ENCODE measurements at places on chromosomes 6 and 20.

DNA sequence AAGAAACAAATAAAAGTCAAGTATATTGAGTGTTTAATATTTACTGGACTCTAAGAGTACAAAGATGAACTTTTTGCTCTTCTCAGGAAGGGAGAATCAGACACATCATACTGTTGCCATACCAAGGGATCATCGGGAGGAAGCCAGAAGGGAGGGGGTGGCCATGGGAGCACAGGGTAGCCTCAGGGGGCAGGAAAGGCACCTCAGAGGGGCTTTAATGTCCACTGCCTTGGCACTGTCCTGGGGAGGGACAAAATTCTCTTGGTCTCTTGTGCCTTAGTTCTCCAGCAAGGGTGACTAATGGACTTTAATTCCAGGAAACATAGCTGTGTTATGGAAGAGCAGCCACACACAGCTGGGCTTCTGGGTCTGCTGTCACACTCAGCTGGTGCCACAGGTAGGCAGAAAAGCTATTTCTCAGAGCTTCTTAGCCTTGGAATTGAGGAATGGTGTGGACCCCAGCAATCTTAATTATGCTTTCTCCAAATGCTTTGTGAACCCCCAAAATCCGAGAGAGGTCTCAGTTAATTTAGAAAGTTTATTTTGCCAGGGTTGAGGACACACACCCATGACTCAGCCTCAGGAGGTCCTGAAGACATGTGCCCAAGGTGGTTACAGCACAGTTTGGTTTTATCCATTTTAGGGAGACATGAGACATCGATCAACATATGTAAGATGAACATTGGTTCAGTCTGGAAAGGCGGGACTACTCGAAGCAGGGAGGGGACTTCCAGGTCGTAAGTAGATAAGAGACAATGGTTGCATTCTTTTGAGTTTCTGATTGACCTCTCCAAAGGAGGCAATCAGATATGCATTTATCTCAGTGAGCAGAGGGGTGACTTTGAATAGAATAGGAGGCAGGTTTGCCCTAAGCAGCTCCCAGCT is 53.2 kb downstream of the MRAP2 start:
- DNase-seq: no peak

- DNase-seq: no peak
Observed at GRCh38 chr6:89321131-89321970, 6.3 kb upstream of the GABRR2 start.

DNA sequence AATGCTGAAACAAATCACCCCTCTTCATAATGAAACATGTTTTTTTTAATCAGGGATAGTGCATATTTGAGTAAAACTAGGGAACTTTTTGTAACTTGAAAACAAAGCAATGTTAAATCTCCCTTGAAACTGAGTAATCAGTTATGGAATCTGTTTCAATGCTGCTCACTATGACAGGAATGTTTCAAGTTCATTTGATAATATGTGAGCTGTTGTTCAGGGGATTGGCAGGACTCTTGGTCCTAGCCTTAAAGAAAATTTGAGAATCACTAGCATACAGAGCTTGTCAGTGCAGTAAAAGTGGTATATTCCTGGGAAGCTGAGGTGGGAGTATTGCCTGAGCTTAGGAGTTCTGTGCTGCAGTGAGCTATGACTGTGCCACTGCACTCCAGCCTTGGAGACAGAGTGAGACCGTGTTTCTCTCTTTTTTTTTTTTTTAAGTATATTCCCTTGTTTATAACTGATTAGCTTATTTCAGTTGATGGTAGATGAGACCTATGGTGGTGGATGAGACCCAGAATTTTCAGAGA is 21.6 kb upstream of the CALHM6 start:
- no peak for DNase-seq

- no peak for DNase-seq
Observed at GRCh38 chr6:156311291-156311690, 465.9 kb upstream of the ARID1B start.

DNA sequence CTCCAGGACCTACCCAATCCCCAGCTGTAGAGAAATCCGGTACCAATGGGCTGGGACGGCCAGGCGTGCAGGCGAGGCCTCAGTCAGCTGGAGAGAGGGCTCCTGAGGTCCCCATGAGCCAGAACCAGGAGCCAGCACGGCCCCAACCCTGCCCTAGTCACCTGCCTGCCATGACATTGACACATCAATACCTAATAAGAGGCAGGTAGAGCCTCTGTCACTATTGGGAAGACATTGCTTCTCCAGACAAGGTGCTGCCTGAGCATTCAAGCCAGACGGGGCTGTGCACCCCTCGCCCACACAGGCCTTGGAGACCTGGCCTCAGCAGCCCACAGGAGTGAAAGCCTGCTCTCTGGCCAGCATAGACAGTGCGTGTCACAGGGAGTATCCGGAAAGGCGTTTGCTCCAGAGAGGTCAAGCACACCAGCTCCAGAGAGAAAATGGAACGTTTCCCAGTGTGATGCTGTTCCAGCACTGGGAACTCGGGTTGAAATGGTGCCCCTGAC is 3.5 kb downstream of the DLL1 start:
- DNase-seq: no peak

- no peak for DNase-seq
Observed at GRCh38 chr6:148566664-148567350, 180.0 kb upstream of the UST start.

DNA sequence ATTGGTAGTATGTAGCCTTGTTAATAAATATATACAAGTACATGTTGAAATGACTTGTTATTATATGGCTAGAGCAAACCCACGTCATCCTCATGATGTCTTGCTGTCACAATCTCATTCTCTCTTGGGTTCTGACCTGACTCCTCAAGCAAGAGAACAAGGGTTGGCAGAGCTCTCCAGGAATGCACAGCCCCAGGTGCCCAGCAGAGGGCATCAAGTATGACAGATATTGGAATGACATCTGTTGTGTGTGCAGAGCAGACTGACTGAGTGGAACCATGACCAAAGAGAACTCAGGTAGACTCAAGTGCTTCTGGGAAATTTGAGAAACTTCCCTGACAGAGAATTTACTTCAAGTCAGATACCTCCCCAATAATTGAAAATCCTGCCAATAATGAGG is 90.6 kb downstream of the PAX1 start:
- DNase-seq: no peak

DNA sequence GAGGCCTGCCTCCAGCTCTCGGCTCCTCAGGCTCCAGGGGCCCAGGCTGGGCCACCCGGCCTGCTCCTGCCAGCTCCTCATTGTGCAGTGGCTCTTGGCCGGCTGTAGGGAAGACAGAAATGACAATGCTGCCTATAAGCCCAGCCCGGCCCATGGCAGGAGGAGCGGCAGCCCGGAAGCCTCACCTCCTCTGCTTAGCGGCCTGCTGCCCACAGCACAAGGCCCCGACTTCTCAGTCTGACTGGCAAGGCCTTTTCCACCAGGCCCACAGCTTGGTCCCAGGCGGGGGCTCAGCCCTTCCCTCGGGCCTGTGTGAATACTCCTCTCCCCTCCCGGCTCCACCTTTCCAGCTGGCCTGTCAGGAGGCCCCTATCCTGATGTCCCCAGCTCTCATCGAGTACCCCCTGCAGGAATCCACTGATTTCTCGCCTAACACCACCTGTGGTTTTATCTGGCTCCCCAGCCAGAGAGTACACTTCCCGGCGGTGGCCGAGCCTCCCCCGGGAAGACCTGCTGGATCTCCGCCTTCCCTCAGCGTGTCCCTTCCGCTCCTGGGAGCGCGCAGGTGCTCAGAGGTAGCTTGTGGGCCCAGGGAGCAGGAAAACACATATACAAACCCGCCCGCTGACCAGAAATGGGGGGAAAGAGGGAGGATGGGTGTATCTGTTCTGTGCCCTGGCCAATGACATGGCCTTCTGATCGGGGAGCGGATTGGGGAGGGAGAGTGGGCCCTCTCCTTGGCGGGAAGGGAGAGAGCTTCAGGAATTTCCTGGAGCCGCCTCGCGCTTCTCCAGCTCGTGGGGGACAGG is 963 bp downstream of the DDRGK1 start:
- peak; percentile 57 for DNase-seq

- no peak for DNase-seq
Observed at GRCh38 chr6:97195117-97195516, 87.9 kb downstream of the MMS22L start.

GRCh38 chr6:137570393-137570792 is 76.2 kb upstream of the OLIG3 start:
- no peak for DNase-seq

DNA sequence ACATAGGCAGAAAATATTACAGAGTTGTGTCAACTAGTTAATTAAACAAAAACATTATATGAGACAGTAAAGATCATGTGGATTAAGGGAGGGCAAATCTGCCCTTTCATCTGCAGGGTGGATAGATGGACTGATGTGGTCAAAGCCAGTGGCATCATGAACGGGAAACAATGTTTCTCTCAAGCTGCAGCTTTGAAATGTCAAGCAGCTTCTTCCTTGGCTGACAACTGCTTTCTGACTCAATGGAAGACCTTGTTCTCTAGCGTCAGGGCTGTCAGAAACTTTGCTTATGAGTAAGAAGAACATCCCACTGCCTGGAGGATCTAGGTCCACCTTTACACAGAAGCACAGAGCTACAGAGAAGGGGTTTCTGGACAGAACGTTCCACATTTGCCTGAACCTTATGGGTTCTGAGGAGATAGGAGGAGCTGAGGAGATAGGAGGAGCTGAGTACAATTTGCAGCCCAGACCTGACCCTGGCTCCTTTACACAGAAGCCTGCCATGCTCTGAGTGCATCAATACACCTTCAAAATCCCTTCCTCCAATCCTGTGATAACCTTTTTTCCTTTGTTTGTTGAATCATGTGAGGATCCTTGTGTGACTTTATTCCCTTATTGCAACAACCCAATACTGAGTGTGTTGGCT is 6.1 kb downstream of the CST5 start:
- no peak for DNase-seq

DNA sequence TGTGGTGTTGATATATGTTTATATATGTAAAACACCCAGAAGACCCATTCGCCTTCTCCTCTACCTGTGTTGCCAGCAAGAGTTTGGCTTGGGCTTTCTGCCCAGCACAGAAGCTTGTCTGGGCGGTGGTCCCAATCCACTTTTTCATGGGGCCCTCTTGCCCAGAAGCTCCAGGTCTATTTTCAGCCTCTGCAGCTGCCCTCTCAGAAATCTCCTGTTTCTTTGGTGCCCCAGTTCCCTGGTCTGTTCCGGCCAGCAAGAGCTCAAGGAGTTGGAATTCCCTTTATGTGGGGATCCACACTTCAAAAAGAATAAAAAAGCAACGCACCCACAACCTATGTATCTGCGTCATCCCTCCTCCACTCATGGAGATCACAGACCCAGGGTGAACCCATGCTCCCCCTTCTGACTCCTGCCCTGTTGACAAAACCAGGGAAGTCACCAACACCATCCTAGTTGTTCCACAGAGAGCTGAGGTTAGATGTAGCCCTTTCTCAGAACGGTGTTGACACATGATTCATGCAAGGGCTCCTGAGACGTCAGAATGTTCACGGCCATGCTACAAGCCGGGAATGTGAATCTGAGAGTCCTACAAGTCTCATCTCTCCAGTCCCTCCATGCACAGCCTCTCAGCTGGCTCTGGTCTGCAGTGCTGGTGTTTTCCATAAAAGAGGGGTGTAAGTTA is 156.8 kb upstream of the RIN2 start:
- DNase-seq: no peak

- no peak for DNase-seq
Observed at GRCh38 chr6:128259730-128260685, 260.4 kb downstream of the PTPRK start.

DNA sequence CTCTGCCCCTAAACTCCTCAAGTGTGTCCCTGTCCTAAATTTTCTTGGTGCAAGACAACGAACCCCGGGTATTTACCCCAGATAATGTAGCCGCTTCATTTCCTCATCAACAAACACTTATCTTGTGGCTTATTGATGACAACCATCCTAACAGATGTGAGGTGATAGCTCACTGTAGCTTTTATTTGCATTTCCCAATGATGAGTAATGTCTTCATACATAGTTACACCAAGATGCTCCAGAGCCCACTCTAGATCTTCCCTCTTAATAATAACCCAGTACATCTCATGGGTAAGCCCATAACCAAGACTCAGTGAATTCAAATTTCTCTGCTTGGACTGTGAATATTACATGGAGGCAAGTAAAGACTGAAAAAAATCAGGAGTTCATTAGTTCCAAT is 48.2 kb upstream of the BEND6 start:
- DNase-seq: no peak
